Activated CD8-positive, alpha-beta memory T cell treated with anti-CD3 and anti-CD28 coated beads, Interleukin-2, amount 50 U/mL, for 4 hours (primary cell): ENCODE measurements at places on chromosomes 7 and 10.

GRCh38 chr7:88299126-88299525 lies 7.6 kb downstream of the STEAP4 start:
- no peak for DNase-seq

GRCh38 chr7:131425992-131426391 lies 98.3 kb downstream of the MKLN1 start:
- DNase-seq = no peak

- DNase-seq = no peak
Measured at GRCh38 chr7:147968046-147968610, 622.4 kb upstream of the C7orf33 start.

DNA sequence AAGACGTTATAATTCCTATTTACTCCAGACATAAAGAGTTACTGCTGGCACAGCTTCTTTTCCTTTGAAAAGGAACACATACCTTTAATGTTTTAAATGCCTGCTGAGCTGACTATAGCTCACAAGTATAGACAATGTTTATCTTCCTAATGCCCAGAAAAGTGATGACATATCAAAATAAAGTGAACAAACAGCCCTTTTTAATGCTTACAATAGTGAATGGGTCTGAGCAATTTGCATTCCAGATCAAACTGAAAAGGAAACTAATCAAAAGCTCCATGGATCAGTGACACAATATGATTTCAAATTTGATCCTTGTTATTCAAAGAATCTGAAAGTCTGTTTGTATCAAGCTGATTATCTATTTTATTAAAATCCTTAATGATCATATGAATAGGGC lies 233.6 kb upstream of the SEMA3E start:
- DNase-seq = no peak

GRCh38 chr10:121053151-121053550 lies 202.0 kb downstream of the WDR11 start:
- DNase-seq = no peak

DNA sequence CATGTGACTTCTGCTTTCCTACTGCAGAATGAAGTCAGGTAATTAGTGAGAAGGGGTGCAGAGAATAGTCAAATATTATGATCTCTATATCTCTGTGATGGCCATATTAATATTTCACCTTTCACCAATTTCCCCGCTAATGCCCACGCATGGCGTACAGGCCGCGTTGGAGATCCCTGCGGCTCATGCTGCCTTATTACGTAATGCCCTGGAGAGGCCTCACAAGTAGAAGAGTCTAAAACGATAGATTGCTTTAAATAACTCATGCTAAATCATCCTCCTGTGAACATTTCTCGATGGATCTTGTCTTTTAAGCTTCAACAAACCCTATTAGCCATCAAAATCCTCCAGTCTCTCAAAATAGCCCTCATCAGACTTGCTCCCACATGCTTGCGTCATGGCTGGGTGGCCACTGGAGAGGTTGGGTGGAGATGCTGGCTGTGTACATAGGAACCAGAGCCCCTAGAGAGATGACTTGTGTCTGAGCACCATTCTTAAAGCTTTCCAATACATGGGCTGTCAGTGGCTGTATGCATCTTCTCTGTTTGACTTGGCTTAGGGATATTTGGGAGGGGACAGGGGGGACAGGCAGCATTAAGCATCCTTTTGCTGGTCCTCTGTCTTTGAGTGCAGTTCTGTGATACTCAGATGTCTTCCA lies 79.5 kb upstream of the INSYN2A start:
- no peak for DNase-seq

DNA sequence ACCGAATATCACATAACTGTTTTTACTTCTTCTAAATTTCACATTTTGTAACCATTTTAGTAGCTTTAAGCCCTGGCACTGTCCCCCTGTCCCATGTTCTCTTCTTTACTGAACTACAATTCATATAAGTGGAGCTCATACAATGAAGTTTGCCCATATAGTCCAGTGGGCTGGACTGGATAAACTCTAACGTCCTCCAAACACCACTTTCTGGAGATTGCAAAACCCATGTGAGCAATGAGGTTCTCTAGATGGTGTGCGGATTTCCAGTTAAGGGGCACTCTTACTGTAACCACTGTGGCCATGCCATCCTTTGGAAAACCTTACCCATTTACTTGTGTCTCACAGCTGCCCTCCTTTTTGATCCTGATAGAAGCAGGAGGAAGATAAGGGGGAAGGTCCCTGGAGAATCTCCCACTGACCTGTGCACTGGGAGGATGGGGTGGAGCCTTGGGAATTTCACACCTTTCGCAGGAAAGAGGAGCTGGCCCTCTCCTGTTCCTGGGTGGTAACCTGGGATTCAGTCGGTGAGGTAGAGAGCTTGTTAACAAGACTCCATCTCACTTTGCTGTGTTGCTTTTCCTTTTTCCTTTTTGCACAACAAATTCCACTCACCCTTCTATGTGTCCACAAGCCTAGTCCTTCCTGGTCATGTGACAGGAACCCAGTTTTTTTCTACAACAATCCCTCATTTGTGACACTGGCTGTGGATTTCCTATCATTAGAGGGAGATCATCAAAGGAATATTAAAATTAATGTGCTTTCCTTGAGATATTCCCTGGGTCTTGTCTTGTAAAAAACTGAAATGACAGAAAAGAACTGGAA lies 120.7 kb downstream of the ARID5B start:
- no peak for DNase-seq

GRCh38 chr7:35716038-35716803 lies 21.3 kb upstream of the HERPUD2 start:
- DNase-seq = no peak

GRCh38 chr10:86962136-86962980 lies 4.0 kb downstream of the SNCG start:
- no peak for DNase-seq

GRCh38 chr10:15548331-15548730 lies 171.4 kb downstream of the ITGA8 start:
- DNase-seq = no peak

DNA sequence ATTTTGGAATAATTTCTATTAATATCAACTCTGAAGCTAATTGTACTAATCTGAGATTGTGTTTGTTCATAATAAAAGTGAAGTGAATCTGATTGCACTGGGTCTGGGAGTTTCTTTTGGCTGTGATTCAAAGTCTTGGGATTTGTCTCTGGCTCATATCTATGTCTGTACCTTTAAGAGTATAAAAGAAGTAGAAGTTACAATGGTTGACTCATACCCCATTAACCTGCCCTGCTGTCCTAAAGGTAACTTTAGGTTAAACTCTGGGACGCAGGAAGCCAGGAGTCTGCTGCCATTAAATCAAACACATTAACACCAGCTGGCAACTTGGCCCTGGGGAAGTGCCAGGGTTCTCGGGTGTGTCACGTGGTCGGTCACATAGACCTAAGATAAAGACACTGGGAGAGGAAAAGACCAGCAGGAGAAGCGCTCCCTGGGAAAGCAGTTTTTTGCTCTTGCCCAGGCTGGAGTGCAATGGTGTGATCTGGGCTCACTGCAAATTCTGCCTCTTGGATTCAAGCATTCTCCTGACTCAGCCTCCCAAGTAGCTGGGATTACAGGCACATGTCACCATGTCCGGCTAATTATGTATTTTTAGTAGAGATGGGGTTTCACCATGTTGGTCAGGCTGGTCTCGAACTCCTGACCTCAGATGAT lies 17.8 kb downstream of the SCD start:
- no peak for DNase-seq

- no peak for DNase-seq
Measured at GRCh38 chr7:157436076-157436475, 99.3 kb downstream of the DNAJB6 start.

GRCh38 chr7:389911-390601 lies 100.1 kb downstream of the FOXL3 start:
- DNase-seq = peak; percentile 10

GRCh38 chr10:6141296-6142151 lies 52.7 kb downstream of the RBM17 start:
- no peak for DNase-seq

DNA sequence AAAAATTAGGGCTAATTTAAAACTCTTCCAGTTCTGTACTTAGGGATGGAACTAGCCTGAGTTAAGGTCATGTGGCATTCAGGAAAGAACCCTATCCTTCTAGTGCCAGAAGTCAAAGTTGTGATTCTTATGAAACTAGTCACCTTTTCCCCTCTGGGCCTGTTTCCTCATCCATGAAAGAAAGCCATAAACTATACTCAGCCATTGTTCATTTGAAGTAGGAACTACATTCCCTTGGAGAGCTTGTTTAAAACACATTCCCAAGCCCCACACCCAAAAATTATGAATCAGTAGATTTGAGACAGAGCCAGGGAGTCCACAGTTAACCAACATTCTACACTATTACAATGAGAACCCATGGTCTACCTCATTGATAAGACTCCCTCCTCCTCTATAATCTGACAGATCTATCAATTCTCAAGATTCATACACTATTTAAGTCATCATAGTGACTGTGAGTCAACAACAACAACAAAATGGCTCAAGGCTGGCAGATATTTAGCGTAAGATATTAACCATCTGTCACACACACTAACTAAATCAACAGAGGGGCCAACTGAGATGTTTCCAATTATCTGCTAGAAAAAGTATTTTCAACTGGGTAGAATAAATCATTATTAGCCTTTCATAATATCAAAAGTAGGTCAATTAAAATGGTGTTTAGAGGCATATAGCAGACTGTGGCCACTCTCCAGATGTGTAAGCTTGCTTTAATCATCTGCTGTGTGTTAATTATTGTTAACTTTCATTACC lies 102.3 kb downstream of the SLC25A13 start:
- DNase-seq = no peak

GRCh38 chr10:76624470-76624869 lies 1013.1 kb downstream of the KCNMA1 start:
- DNase-seq = no peak

GRCh38 chr7:39617005-39617404 lies 6.4 kb upstream of the RALA start:
- DNase-seq = no peak

GRCh38 chr7:99125505-99125865 lies 18.4 kb downstream of the SMURF1 start:
- no peak for DNase-seq

DNA sequence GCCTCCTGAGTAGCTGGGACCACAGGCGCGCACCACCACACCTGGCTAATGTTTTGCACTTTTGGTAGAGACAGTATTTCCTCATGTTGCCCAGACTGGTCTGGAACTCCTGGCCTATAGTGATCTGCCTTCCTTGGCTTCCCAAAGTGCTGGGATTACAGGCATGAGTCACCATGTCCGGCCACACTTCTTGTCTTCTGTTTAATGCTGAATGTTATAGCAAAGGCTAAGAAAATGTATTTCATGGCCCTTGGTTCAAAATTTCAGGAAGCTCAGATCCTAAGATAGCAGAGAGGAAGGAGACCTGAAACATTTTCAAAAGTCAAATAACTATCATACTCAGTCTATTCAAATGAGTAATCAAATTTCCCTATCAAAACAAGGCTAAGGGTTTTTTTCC lies 229.6 kb downstream of the BAMBI start:
- DNase-seq = no peak

GRCh38 chr10:102674566-102674965 lies 30.3 kb downstream of the TRIM8 start:
- no peak for DNase-seq

DNA sequence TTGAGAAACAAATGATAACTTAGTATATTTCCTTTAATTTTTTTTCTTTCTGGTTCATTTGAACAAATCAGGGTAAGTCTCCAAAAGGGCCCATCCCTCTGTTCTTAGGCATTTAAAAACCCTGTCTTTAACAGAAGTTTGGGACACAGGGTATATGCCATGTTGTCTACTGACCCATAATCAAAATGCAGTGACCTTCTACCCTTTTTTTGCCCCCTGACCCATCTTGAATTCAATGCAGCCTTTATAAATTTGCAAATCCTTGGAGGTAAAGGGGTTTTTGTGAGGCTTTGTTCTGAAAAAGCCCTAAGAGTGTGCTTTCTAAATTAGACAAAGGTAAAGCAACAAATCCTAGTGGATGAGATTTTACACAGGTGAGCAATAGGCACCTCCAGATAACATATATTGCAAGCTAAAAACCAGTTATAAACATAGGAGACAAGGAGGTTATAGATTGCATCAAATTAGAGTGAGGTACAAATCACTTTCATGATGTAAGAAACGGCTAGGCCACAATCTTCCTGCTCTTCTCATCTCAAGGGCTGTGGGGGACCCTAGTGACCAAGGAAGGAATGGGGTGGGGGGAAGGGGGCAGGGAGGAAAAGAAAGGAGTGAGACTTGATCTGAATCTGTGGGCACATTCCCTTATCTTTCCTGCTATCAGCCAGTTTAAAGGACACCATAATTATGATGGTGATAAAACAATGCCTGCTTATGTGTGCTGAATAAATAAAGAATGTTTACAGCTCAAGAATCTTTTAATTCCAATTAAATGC lies 2.7 kb downstream of the SKIDA1 start:
- no peak for DNase-seq

DNA sequence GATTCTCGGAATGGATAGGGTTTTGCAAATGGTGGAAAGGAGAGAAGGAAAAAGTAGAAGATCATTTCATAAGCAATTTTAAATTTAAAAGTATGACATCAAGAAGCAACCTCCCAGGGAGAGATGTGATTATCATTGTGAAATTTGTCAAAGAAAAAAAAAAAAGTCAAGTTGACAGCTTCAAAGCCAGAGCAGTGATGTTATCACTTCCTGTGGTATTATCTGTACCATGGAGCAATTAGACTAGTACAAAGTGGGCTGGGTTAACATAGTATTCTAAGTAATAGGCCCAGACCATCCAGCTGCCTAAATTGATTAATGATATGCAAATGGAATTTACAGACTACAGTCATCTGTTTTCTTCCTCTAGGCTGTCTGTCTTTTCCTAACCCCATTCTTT lies 84.0 kb upstream of the NPY start:
- DNase-seq = no peak

GRCh38 chr10:124058346-124059003 lies 34.9 kb downstream of the CHST15 start:
- DNase-seq = no peak
